Activated naive CD8-positive, alpha-beta T cell treated with anti-CD3 and anti-CD28 coated beads, Interleukin-2, amount 10 ng/mL, durations not matched to agents 7 days and 5 days (primary cell): ENCODE measurements at places on chromosomes 12 and 14. TPM values are rescaled to one million over a fixed set of nuclear protein-coding genes. Genes with fewer than 3 reads are reported as not detected.

The SYT10 gene
- not detected for total RNA-seq

The KTN1 gene
- 111 TPM for total RNA-seq

The LYZ gene
- 16.4 TPM for total RNA-seq

The UBE3B gene
- 40.0 TPM for total RNA-seq

The AICDA gene
- total RNA-seq, result not detected

The TBC1D30 gene
- total RNA-seq, result 0.17 TPM

The SIX6 gene
- not detected for total RNA-seq

The RAPGEF3 gene
- total RNA-seq, result 0.94 TPM

The SMCO3 gene
- not detected for total RNA-seq

DNA sequence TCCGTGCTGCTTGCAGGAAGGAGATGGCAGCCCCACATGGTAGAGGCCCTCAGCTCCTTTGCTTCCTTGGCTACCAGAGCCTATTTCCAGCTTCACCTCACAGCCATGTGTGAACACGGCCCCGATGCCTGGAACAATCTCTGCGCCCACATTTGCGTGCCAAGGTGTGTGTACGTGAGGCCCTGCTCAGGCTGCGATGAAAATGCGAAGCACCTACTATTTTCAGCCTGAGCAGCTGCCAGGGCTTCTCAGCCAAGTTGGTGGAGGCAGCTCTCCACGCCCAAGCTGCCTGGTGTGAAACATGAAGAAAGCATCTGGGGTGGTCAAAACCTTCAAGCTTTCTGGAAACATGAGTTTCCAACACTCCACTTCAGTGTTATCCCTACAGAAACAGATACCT lies 177.8 kb upstream of the EGLN3 start:
- peaks cover 14% of the 10 kb centered on the region for H3K27me3 ChIP-seq
- peaks cover 3% of the 10 kb centered on the region for H3K4me1 ChIP-seq
- no peaks in the 10 kb centered on the region for H3K36me3 ChIP-seq
- H3K4me3 ChIP-seq, result no peak overlapping the region
- H3K27ac ChIP-seq, result no peak overlapping the region

DNA sequence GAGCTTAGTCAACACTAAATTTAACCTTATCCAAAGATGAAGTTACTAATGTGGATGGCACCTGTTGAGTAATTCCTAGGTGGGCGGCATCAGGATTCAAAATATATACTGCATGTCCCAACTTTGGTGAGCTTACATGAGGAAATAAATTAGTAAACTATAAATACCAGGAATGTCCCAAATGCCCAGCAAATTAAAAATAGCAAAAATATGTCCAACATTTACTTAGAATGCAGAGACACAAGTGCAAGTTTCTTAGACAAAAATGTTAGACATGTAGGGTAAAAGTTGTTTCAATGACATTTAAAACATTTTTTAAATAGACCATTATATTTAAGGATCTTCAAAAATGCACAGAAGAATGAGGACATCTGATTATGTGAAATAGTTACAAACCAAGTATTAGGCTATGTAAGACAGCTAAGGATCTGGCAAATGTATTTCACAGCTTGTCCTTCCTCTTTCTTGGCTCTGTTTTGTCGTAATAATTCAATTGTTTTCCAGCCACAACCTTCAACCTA lies 115.9 kb downstream of the NAV3 start:
- no peaks in the 10 kb centered on the region for H3K36me3 ChIP-seq
- H3K27ac ChIP-seq, result no peak overlapping the region
- H3K4me1 ChIP-seq, result no peaks in the 10 kb centered on the region
- no peaks in the 10 kb centered on the region for H3K27me3 ChIP-seq
- no peak overlapping the region for H3K4me3 ChIP-seq

GRCh38 chr14:92397953-92398564 lies 75.1 kb downstream of the SLC24A4 start:
- peaks cover 1% of the 10 kb centered on the region for H3K4me1 ChIP-seq
- no peaks in the 10 kb centered on the region for H3K36me3 ChIP-seq
- no peak for DNase-seq
- H3K4me3 ChIP-seq, result no peak overlapping the region

DNA sequence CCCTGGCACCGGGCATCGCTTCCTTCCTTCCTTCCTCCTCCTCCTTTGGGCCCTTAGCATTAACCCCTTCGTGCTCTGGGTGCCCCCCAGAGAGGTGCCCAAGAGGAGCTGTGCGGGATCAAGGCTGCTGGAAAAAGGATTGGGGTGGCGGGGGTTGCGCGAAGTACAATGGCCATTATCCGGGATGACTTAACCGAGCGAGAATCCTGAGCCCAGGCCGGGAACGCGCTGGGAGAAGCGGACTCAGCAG lies 2.8 kb downstream of the DHH start:
- H3K4me3 ChIP-seq, result peak overlapping the region; percentile 67
- no peak for DNase-seq
- H3K27me3 ChIP-seq, result peaks cover 62% of the 10 kb centered on the region
- peaks cover 9% of the 10 kb centered on the region for H3K36me3 ChIP-seq
- H3K4me1 ChIP-seq, result peaks cover 47% of the 10 kb centered on the region
- H3K27ac ChIP-seq, result no peak overlapping the region

DNA sequence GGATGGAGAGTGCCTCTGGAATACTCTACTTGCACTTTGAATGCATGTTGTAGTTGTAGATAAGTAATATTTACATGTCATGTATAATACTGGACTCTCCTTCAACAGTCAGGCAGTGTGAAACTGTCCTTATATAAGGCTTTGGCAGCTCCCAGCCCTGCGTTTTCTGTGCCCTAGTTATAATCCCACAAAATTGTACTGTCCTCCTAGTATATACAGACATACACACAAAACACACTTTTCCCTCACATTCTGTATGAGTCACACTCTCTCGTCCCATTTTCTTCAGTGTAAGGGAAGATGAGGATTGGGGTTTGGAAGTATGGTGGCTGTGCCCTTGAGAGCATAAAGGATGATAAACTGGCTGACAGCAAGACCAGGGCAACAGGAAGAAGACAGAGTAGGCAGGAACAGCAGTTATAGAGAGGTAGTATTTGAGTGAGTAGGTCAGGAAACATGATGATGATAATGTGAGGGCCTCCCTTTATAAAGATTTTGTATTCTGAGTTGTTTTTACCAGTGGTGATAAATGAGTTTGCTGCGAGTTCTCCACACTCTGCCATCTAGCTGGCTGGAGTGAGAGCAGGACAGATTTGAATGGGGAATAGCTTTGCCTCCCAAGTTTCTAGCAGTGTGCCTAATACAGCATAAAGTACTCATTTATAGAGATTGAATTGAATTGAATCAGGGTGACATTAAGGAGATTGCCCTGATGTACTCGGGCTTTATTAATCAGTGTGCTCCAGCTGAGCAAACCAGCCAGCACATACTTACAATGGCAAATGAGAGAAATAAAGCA lies 5.0 kb downstream of the CREBL2 start:
- H3K27me3 ChIP-seq, result no peaks in the 10 kb centered on the region
- peaks cover 26% of the 10 kb centered on the region for H3K36me3 ChIP-seq
- peaks cover 34% of the 10 kb centered on the region for H3K4me1 ChIP-seq
- H3K27ac ChIP-seq, result peak overlapping the region; percentile 83
- peak overlapping the region; percentile 44 for H3K4me3 ChIP-seq
- DNase-seq, result no peak

- H3K36me3 ChIP-seq, result peaks cover 2% of the 10 kb centered on the region
- H3K27me3 ChIP-seq, result no peaks in the 10 kb centered on the region
- DNase-seq, result no peak
- H3K4me1 ChIP-seq, result peaks cover 2% of the 10 kb centered on the region
Measured at GRCh38 chr12:32312049-32312670, 87.2 kb upstream of the FGD4 start.

- H3K27me3 ChIP-seq, result no peaks in the 10 kb centered on the region
- DNase-seq, result no peak
- no peak overlapping the region for H3K4me3 ChIP-seq
- H3K27ac ChIP-seq, result no peak overlapping the region
Measured at GRCh38 chr12:2820432-2820831, 8.0 kb downstream of the ITFG2 start.

- DNase-seq, result no peak
- H3K4me3 ChIP-seq, result no peak overlapping the region
- H3K36me3 ChIP-seq, result peaks cover 1% of the 10 kb centered on the region
- peaks cover 9% of the 10 kb centered on the region for H3K27me3 ChIP-seq
- no peak overlapping the region for H3K27ac ChIP-seq
Measured at GRCh38 chr12:57868851-57869268, 22.3 kb upstream of the CTDSP2 start.

DNA sequence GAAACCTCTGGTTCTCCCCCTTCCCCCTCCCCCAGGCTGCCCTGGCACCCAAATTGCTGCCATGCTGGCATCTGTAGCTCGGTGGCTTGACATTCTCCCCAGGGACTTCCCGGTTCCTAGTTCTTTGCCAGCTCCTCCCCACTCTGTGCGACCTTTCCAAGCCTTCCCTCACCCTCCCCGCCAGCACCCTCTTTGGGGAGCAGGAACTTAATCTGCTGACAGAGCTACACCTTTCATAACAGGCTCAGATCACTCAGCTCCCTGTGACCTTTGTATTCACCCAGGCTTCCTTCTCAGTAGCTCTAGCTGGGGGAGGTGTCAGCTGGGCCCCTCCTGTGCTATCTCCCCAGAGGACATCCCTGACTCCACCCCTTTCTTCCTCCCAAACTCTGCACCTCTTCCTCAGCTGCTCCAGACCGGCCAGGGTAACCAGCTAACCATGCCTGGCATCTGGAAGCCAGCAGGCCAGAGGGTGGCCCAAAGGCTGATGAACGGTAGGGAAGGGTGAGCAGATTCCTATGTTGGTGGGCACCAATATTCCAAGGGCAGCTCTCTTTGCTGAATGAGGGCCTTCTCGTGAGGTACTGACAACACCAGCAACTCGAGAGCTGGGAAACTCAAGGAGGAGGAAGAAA lies 1.8 kb upstream of the COX14 start:
- DNase-seq, result no peak
- peak overlapping the region; percentile 52 for H3K4me3 ChIP-seq
- peaks cover 17% of the 10 kb centered on the region for H3K4me1 ChIP-seq
- no peaks in the 10 kb centered on the region for H3K27me3 ChIP-seq

GRCh38 chr14:91232603-91233002 lies 11.9 kb downstream of the GPR68 start:
- peaks cover 59% of the 10 kb centered on the region for H3K36me3 ChIP-seq
- no peak for DNase-seq
- no peaks in the 10 kb centered on the region for H3K27me3 ChIP-seq

DNA sequence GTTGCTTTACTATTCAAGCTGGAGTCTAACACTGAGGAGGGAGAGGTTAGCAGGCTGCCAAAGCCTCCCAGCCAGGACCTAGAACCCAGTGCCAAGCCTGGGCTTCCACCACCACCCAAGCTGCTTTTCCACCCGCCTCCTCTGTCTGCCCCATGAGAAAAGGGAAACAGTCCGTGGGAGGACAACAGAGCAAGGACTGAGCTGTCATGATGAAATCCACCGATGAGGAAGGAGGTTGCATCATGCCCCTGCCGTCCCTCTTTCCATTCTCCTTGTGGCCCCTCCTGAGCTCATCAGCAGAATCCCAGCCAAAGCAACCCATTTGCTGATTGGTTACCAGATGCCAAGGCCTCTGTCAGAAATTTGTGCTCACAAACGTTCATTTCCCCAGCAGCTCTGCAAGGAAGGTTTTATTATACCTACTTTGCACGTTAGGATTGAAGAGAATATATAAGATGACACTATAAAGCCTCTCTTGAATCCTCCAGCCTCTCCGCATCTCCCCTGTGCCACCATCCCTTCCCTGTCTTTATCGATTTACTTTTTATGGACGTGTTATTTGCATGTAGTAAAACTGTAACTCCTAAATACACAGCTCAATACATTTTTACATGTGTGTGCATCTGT lies 6.3 kb upstream of the SERPINA1 start:
- H3K27ac ChIP-seq, result no peak overlapping the region
- DNase-seq, result no peak
- no peak overlapping the region for H3K4me3 ChIP-seq
- no peaks in the 10 kb centered on the region for H3K36me3 ChIP-seq
- H3K27me3 ChIP-seq, result peaks cover 9% of the 10 kb centered on the region

- peaks cover 18% of the 10 kb centered on the region for H3K27me3 ChIP-seq
- no peaks in the 10 kb centered on the region for H3K4me1 ChIP-seq
- H3K4me3 ChIP-seq, result no peak overlapping the region
- no peak overlapping the region for H3K27ac ChIP-seq
Measured at GRCh38 chr12:117293510-117293909, 67.9 kb downstream of the NOS1 start.

DNA sequence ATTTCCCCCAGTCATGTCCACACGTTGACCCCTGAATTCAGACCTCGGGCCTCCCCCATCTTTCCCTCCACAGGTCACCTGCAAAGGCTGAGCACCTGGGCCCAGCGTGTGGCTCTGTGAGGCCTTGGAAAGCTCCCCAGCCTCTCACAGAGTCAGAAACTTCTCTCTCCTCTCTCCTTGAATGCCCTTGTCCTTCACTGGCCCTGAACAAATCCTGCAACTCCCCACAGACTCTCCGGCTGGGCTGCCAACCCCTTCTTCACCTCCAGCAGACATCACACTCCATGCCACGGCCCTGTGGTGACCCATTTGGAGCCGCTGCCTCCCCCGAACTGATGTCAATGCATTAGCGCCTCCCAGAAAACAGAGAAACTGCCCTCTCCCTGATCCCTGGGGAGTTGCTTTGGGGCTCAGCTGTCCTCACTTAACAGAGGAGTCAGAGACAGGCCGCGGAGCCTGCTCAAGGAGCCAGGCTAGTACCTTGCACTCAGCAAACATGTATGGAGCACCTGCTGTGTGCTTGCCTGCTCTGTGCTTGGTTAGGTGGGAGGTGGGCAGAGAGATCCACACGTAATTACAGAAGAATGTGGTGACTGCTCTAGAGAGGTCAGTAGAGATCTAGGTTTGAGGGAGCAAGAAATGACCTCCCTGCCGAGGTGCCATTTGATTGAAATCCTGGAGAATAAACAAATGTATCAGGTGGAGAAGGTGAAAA lies 99.2 kb upstream of the PWP1 start:
- no peak overlapping the region for H3K4me3 ChIP-seq
- H3K36me3 ChIP-seq, result peaks cover 32% of the 10 kb centered on the region
- H3K27me3 ChIP-seq, result no peaks in the 10 kb centered on the region
- no peak for DNase-seq

DNA sequence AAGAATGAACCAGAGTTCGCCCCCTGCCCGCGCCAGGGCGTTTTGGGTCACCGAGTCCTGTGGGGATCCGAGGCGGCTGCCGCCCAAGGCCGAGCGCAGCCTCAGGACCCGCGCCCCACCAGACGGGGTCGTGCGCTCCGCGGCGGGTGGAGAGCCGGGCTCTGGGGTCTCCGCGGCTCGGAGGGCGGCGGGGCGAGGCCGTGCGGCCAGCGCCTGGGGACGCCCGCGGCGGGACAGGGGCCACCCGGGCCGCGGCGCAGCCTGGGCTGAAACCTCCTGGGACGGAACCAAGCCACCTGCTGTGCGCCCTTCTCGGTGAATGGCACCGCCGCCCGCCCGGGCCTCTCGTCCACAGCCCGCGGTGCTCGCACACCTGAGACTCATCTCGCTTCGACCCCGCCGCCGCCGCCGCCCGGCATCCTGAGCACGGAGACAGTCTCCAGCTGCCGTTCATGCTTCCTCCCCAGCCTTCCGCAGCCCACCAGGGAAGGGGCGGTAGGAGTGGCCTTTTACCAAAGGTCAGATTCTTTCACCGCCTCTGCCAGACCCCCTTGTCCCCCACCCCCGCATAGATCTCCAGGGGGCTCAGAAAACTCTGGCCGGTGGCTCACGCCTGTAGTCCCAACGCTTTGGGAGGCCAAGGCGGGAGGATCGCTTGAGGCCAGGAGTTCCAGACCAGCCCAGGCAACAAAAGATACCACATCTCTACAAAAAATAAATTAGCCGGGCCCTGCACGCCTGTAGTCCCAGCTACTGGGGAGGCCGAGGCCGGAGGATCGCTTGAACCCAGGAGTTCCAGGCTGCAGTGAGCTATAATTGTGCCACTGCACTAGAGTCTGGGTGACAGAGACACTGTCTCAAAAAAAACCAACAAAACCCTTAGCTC lies 901 bp downstream of the B3GNT4 start:
- DNase-seq, result no peak
- H3K36me3 ChIP-seq, result peaks cover 9% of the 10 kb centered on the region
- H3K27me3 ChIP-seq, result peaks cover 25% of the 10 kb centered on the region
- no peak overlapping the region for H3K27ac ChIP-seq
- H3K4me1 ChIP-seq, result peaks cover 8% of the 10 kb centered on the region
